Right cardiac atrium (tissue), 5 donors: ENCODE measurements at places on chromosomes 11 and 22. TPM values are rescaled to one million over a fixed set of nuclear protein-coding genes. Genes with fewer than 3 reads are reported as not detected.

Gene HBG2
- 1.1 TPM for total RNA-seq

Gene SYT12
- 0.34 TPM for total RNA-seq

Gene TMEM138
- total RNA-seq: 26.9 TPM

Gene BBOX1
- not detected for total RNA-seq

Gene POTEH
- not detected for total RNA-seq

Gene NPAS4
- total RNA-seq: 0.84 TPM

Gene PDE2A
- 43.9 TPM for total RNA-seq

Gene E2F8
- total RNA-seq: 6.1 TPM

Gene GPHA2
- not detected for total RNA-seq

Gene PHRF1
- total RNA-seq: 20.8 TPM

Gene OR51B4
- total RNA-seq: not detected

Gene PARVA
- total RNA-seq: 116 TPM

Gene GAL3ST3
- total RNA-seq: 12.9 TPM

Gene GNAZ
- total RNA-seq: 2.2 TPM

Gene DEUP1
- total RNA-seq: not detected

Gene RFPL2
- not detected for total RNA-seq

Gene UBQLNL
- 0.20 TPM for total RNA-seq

Gene MS4A15
- not detected for total RNA-seq

Gene MMP27
- not detected for total RNA-seq

Gene NCF4
- 6.6 TPM for total RNA-seq

Gene OR51I1
- not detected for total RNA-seq

Gene EIF3M
- total RNA-seq: 164 TPM

Gene ZNF280B
- 1.7 TPM for total RNA-seq

Gene HTR3A
- total RNA-seq: not detected

Gene OR51B5
- total RNA-seq: not detected

Gene SMCO4
- total RNA-seq: 31.8 TPM

Gene PHF21B
- total RNA-seq: 1.4 TPM

Gene OTOG
- total RNA-seq: not detected

Gene SAMM50
- 53.3 TPM for total RNA-seq

Gene IFITM10
- 0.48 TPM for total RNA-seq

Gene ACRV1
- not detected for total RNA-seq

Gene CARNS1
- 5.1 TPM for total RNA-seq

Gene ESAM
- total RNA-seq: 43.6 TPM

Gene TRPM5
- not detected for total RNA-seq

Gene FGF3
- not detected for total RNA-seq

Gene CCDC90B
- total RNA-seq: 27.2 TPM

Gene SSTR3
- not detected for total RNA-seq

Gene SNAP29
- total RNA-seq: 26.1 TPM
